ENCODE measurements at places on chromosomes 7 and 10.

DNA sequence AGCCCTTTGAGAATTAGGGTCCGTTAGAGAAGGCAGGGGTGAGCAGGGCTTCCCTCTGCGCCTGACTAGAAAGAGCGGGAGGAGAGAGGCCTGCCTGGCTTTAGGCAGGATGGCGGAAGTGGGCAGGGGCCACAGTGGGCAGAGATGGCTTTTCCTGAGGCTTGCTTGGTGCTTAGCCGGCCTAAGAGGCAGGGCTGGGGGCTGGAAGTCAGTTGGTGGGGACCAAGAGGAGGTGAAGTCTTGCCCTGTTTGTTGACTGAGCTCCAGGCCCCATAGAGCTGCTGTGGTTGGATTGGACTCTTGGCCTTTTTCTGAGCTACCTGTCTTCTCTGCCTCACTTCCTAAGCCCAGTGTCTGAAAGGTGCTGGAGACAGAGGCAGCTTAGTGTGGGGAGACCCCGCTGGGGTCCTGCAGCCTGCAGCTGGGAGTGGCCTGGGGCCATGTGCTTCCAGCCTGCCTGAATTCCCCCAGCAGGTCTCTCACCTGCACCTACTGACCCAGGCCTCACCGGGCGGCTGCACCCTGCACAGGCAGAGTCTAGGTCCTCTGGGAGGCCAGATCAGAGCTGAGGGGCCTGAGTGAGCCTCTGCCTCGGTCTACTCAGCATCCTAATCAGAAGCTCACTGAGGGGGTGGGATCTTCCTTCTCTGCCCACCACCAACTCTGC, 4.8 kb downstream of the FAM241B start:
- DNase-seq: no peak

GRCh38 chr7:156006024-156006423, 193.8 kb upstream of the SHH start:
- DNase-seq: no peak

DNA sequence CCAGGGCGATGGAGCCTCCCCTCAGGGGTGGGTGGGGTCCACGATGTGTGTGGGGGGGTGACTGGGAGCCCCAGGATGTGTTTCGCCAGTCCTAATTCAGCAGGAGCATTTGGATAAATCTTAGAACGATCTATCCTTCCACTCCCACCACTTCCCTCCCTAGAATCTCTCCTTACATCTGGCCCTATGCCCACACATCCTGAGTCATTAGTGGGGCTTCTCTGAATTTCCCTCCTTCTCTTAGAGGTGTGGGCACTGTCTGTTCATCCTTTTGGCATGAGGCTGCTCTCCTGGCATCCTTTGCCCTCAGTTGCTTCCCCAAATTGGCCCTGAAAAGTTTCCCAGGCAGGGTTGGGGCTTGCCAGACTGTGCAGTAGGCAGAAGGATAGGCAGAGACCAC, 1.6 kb downstream of the GHRHR start:
- DNase-seq: no peak

GRCh38 chr10:133150656-133151055, 9.4 kb upstream of the KNDC1 start:
- DNase-seq: peak; percentile 40

DNA sequence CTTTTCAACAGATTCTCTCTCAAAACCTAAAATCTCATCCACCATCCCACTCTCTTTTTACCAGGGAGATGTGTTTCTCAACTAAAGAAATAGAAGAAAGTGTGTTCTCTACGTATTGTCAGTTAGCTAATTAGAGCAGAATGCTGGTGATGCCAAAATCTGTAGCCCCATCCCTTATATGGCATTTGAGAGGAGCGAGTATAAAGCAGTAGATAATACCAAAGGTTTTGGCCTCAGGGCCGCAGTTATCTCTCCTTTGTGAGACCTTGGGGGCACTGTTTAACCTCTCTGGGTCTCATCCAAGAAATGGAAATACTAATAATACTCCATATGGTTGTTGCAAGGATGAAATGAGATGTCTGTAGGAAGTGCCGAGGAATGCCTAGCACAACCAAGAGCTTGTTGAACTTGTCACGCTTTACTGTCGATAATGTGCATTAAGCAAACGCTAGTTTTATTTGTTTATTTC, 456 bp upstream of the DLD start:
- DNase-seq: no peak

DNA sequence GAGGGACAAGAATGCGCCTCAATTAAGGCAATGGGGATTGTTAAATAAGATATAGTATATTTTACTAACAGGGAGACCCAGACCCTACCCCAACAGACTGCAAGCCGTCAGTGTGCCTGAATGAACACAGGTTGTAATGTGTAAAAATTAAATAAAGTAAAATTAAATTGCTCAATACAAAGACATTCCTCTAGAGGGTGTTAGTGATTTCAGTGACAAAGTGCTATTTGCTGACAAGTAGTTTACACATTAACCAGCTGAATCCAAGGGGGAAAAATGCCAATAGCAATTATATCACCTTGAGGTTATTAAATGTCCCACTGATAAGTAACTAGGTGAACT, 110.5 kb downstream of the EBF3 start:
- DNase-seq: no peak

GRCh38 chr7:10075866-10076265, 897.8 kb upstream of the PHF14 start:
- no peak for DNase-seq

- DNase-seq: peak; percentile 92
Observed at GRCh38 chr10:31698181-31698830, 230.3 kb downstream of the ARHGAP12 start.

GRCh38 chr10:124448696-124449169, 1.1 kb downstream of the NKX1-2 start:
- DNase-seq: no peak

DNA sequence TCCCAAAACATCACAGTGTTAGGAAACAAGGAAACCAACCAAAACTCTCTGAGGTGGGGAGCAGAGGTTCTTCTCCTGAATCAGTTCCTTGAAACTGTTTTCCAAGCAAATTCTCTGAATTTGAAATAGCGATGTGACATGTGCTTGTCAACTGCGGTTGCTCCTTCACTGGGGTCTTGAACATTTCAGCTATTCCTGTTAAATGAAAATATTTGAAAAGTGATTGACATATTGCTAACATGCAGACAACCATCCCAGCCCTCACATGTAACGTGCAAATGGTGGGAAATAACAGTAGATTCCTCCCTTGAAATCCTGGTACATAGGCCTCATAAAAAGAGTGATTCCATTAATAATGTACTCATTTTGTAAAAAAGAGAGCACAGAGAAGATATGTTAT, 15.9 kb downstream of the MKI67 start:
- no peak for DNase-seq

GRCh38 chr7:999941-1000935, 17.3 kb downstream of the CYP2W1 start:
- no peak for DNase-seq

DNA sequence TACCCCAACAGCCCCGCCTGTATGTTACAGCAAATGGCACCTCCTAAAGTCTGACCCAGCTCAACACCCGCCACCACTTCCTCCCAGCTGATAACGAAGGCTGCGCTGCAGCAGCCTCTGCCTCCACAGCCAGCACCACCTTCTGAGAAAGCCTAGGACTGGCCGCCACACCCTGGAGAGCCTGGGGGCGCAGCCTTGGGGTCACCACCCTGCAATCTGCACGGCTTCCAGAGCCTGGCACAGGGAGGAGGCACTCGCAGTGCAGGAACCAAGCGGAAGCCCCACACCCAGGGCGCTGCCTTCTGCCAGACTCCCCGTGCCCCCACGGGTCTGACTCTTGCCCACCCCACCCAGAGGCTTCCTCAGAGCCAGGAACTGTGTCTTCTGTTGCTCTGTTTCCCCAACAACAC, 112.5 kb downstream of the MAD1L1 start:
- no peak for DNase-seq

DNA sequence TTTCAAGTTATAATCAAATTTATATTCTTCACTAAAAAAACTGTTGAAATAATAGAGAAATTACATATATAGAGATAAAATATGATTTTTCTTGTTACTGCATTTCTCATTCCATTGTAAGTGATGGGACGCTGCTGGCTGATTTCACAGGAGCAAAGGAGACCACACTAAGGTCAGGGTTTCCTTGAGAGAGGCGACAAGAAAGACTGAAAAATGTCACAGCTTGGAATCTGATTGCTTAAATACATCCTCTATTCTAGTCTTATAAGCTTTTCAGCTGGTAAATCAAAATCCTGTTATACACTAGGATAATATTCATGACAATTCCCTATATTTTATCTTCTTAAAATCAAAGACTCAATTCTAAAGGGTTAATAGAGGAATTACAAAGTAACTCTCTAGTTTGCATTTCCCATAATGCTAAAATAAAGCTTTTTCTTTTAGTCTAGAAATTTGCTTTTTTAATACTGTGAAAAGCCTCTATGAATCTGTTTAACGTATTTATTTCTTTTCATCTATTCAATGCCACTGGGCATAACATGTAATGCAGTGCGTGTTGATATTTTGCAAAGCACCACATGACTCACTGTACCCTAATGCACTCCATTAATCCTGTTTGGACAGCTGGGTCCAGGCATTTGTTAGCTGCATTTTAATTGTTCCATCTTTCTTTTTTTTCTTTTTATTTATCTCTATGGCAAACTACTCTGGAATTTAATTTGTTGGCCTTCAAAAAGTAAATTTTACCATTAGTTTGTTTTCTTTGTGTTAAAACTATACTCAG, 81.7 kb downstream of the RNF32 start:
- DNase-seq: no peak

GRCh38 chr10:131123496-131123895, 188.0 kb downstream of the TCERG1L start:
- DNase-seq: no peak

DNA sequence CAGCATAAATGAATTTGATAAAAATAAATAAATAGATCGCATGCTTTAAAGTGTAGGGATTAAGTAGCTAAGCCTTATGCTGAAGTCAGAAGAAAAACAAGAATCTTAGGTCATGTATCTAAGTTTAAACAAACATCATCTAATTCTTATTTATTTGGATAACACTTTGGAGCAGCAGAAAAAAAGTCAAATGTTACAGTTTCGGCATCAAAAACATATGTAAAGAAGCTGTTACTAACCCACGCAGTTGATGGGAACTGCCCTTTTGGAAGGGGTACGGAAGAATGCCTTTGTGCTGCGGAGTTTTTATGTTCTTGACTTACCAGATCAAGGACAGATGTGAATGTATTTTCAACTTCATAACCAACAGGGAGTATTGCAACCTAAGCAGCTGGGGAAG, 37.3 kb upstream of the HABP2 start:
- no peak for DNase-seq

DNA sequence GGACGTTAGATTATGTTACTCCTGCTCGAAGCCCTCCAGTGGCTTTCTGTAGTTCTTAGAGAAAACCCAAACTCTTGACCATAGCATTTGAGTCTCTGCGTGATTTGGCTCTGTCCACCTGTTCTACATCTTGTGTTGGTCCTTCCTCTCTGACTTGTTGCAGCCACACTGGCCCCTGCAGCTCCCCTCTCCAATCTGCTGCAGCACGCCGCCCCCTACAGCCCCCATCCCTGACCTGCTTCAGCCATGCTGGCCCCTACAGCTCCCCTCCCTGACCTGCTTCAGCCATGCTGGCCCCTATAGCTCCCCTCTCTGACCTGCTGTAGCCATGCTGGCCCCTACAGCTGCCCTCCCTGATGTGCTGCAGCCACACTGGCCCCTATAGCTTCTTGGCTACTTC, 29.2 kb downstream of the TRRAP start:
- DNase-seq: no peak
